Non-pigmented ciliary epithelial cell (primary cell): ENCODE measurements at places on chromosomes 11 and 22.

DNA sequence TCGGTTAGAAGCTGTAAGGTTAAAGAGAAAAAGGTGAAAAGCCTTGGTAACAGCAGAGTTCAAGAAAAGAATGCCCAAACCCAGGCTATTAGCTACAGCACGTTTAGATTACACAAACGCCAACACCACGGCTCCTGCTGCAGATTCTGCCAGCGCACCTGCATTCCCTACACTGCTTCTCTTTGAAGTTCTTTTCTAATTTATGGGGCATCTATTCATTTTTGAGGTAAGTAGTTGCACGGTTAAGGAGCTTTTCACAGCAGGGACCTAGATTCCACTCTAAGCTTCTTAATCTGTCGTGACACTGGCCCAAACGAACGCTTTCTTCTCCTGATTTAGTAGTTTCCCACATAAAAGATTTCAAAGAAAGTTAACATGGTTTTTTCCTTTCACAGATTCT is 38.0 kb upstream of the CHKA start:
- no peak for DNase-seq

DNA sequence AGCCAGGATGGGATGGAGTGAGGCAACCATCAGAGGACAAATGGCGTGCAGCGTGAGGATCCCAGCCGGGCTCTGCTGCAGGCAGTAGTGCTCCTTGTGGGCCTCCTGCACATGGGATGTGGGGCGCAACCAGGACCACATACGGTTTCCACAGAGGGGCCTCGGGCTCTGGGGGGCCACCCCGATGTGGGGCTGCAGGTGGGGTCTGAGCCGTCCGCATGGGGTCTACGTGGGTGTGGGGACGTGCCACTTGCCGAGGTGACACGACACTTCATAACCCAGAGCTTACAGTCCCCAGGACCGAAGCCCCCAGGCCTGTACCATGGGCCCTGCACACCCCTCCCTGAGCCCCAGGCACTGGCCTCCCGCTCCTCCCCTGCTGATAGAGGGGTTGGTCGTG is 10.8 kb downstream of the TTLL8 start:
- DNase-seq, result no peak

GRCh38 chr11:14566331-14567063 is 46.3 kb upstream of the PSMA1 start:
- no peak for DNase-seq

DNA sequence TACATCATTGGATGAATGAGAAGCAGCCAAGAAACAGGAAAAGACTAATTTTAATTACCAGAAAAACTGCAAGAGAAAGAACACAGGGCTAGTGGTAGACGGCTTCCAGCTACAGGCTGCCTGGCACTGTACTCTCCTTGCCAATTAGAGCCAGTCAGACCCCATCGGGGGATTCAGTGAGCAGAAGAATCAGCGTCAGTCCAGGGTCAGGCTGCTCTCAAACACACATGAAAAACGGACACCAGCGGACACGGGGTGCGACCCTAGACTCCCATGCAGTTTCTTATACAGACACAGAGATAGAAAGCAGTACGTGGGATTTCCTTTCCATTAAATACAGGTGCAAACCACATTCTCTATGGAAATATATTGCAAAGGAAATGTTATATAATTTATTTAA is 1.1 kb upstream of the CNTN5 start:
- no peak for DNase-seq

GRCh38 chr11:126331286-126331685 is 24.2 kb upstream of the ST3GAL4 start:
- no peak for DNase-seq

DNA sequence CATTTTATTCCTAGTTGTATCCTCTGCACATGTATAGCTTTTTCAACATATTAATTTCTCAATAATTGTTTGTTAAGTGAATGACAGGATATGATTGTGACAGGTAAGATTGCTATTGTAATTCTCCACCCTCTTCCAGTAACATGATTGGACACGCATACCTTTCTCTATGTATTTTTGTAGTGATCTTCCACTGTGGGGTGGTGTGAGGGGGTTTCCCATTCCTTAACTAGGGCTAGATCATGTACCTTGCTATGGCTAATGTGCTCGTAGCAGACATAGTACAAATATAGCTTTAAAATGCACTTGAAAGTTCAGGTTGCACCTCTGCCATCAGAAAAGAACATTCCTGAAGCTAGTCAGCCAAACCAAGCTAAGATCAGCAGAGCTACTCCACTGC is 2392.8 kb upstream of the RAG2 start:
- no peak for DNase-seq

GRCh38 chr11:2348986-2349385 is 28.1 kb upstream of the CD81 start:
- no peak for DNase-seq

GRCh38 chr11:130706572-130706971 is 209.7 kb downstream of the SNX19 start:
- DNase-seq, result no peak

DNA sequence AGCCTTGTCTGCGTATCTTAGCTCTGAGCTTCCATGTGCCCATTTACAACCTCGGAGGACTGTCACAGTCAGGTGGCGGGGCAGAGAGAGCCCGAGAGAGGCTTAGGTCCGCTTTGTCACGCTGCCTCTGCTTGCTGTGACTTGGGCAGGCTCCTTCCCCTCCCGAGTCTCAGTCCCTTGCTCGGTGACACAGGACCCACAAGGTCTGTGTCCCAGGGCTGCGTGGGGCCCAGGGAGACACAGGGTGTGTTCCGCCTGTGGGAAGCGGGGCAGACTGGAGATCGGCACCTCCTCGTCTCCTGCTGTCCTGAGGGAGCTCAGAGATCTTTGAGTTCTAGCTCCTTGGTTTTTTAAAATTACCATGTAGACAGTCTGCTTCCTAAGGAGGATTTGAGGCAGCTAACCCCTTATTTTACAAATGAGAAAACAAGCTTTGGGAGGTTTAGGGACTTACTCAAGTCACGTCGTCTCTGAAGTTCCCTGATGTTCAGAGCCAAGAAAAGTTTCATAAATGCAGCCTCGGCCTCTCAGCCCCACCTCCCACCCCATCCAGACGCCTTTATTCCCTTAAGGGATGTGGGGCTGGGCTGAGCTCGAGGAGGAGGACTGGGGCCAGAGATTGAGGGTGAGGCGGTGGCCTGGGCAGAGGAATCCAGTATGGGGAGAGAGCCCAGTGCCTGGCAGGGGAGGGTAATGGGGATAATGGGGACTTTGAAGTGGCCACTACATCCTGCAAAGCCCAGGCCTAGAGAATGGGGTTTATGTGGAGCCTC is 103.6 kb downstream of the NECTIN1 start:
- no peak for DNase-seq

- DNase-seq, result no peak
These were observed 65.8 kb upstream of the CECR2 start for GRCh38 chr22:17303441-17303839.

- DNase-seq, result no peak
These were observed 319.8 kb downstream of the DLG2 start for GRCh38 chr11:85307366-85307765.

DNA sequence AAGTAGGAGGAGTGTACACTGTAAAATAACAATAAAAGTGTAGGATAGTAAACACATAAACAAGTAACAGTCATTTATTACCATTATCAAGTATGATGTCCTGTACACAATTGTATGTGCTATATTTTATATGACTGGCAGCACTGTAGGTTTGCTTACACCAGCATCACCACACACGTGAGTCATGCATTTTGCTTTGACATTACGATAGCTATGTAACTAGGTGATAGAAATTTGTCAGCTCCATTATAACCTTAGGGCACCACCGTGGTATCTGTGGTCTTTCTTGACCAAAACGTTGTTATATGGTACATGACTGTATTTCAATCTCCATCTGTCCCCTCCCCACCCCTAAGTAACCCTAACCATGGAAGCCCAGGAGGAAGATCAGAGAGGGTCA is 1.1 kb downstream of the DNAL4 start:
- DNase-seq, result no peak

DNA sequence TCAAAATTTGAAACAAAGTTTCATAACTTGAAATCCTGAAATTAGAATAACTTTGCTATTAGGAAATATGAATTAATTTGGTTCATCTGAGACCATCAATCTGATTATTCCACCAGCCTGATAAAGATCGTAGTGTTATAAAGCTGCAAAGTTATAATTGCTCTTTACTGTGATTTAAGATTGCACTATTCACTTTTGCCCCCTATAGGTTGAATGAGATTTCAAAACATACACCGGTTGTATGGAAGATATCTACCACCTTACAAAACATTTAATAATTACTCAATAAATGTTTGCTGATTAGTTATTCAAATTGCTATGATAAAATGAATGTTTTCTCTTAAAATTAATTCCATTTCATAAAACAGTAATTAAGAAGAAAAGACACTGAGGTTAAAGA is 26.1 kb downstream of the APIP start:
- no peak for DNase-seq

DNA sequence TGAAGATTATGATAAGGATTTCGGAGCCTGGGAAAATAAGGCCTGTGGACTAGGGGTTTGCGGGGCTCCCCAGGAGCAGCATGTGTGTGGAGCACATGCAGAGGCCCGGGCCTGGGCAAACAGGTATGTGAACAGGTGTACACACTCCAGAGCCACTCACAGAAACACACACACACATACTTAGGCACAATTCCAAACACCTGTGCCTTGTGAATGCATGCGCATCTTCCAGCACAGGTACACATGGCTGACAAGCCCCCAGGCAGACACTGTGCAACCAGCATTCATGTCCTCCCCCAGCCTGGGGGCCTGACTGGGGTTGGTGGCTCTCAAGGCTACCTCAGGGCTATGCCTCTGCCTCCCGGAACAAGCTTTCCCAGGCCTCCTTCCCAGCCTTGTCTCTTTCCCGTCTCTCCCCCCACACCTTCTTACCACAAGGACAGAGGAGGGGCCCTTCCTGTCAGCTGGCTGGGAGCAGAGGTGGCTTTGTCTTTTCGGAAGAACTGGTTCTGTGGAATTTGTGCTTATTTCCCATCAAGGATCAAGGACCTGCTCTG is 2.6 kb upstream of the P2RY6 start:
- no peak for DNase-seq

DNA sequence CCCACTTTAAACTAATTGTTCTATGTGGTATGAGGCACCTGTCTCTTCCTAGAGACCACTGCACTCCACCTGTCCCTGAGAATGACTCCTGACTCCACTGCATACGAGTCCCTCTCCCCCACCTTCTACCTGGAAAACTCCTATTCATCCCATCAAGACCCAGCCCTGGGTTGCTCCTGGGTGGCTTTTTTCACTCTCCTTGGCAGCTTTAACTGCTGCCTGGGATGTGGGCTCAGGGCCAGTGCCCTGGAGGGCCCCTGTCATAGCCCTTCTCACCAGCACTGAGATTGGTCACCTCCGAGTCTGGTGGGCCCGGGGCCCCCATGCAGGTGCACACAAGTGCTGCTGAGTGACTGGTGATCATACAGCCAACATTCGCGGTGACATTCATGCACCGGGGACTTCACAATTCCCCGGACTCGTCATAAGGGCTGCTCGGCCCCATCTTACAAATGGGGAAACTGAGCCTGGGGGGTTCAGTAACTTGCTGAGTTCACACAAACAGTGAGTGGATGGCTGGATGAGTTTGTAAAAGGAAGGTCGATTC is 25.9 kb upstream of the TOLLIP start:
- no peak for DNase-seq

GRCh38 chr11:44494785-44495184 is 70.7 kb upstream of the CD82 start:
- no peak for DNase-seq

DNA sequence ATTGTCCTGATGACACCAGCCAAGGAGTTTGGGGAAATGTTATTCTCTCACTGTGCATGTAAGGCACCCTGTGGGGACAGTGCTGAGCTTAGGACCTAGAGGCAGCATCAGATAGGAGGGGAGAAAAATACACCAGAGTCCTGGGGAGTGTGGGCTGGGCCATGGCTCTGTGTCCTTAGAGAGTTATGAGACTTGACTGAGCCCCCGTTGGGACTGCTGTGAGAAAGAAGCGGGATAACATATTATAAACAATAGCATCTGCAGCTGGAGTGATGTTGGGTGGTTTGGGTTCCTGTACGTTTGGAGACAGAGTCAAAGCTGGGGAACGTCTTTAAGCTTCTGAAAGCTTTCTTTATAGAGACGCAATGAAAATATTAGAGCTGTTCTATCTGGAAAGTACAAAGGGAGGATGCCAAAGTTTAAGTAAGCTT is 90.9 kb upstream of the CRTAM start:
- no peak for DNase-seq

DNA sequence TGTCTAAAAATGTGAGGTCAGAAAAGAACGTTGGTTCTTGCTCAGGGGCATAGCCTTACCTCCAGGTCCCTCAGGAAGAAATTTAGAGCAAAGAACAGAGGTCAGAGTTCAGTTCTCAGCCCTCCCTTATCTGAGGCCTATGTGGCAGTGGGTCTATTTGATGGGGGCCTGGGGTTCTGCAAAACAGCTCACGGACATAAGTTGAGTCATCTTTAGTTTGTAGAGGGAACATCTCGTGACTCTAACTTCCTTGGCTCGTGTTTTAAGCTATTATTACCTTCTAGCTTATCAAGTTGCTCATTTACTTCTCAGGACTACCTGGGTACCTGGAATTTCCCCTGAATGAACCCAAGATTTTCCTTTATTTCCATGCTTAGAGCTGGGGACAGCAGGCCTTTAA is 91.3 kb upstream of the AMOTL1 start:
- DNase-seq, result no peak

GRCh38 chr11:35978183-35978582 is 34.3 kb downstream of the LDLRAD3 start:
- no peak for DNase-seq

DNA sequence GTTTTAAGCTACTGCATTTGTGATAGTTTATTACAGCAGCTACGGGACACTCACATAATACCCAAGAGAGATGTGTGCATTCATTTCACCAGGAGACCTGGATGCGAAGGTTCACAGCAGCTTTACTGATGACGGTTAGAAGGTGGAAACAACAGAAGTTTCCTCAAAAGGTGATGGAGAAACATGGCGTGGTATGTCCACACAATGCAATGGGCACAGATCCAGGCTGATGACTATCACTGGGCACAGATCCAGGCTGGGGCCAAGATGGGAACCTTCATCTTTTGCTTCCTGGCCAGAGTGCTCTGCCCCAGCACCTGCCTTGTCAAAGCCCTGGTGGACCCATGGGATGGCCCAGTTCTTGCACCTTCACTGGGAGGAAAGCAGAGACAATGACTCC is 30.6 kb upstream of the RFPL3 start:
- no peak for DNase-seq

DNA sequence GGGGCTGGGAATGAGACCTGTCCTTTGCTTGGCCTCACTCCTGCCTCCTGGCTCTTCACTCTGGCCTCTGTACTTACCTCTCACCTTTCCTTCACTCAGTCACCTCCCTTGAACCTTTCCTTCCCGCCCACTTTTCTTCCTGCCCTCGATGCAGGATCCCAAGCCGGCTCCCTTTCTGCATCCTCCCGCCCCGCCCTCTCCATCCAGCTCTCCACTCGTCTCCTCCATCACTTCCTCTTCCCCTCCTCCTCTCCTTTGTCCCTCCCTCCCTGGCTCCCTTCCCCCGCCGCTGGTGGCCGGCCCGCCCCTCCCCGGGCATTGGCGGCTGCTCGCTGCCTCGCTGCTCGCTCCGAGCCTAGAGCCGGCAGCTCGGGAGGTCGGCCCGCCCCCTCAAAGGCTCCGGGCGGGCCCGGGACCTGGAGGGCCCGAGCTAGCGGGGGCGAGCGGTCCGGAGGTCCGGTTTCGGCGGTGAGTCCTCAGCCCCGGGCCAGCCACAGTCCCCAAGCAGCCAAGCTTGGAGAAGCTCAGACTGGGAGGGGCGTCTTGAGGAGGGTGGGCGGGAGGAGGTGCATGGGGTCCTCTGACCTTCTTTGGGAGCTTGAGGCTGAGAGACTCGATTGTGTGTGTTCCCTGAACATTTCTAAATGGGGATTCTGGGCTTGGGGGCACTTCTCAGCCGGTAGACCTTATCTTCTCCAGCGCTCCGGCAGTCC is 13.8 kb downstream of the PHLDB1 start:
- DNase-seq, result no peak
